BJ (cell line): ENCODE measurements at places on chromosomes 3 and 15.

- no peak for DNase-seq
Observed at GRCh38 chr3:65734382-65734781, 304.3 kb downstream of the MAGI1 start.

DNA sequence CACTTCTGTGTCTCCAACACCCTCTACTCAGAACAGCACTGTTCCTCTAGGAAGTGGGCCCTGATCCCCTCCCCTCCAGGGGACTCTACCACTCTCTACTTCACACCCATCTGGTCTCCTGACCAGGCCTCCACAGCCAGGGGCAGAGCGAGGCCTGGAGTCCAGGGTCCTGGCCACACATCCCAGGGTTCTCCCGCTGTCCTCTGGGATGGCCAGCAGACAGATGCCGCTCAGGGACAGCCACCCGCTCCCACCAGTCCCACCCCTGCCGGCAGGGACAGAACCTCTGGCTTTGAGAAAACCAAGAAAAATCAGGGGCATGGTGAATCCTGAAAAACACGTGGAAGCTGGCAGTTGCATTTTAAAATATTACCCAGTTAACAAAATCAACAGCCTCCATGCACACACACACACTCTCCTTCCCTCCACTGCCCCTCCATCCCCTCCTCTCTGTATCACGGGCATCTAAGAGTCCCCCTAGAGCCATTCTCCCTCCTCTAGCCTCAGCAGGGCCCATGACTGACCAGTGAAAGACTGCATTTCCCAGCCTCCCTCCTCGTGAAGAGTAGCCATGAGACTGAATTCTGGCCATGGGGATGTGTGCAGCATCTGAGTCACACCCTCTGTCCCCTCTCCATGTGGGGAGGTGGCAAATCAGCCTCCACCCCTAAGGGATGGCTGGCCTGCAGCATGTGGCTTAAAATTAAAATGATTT, 32.1 kb upstream of the IQSEC1 start:
- no peak for DNase-seq

DNA sequence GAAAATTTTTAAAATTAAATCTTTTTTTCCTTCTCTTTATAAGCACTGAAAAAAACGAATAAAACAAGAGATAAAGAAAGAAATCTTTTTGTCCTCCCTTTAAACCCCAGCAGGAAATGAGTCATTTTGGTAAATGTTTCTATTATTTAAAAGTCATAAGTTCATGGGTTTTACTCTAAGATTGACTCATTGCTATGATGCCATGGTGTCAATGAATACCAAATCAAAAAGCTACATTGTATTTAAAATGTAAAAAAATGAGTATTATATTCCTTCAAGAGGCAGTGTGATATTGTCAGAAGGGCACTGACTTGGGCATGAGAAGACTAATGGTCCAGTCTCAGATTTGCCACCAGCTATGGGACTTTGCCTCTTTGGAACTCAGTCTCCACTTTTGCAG, 303.4 kb upstream of the DNAJC19 start:
- no peak for DNase-seq

DNA sequence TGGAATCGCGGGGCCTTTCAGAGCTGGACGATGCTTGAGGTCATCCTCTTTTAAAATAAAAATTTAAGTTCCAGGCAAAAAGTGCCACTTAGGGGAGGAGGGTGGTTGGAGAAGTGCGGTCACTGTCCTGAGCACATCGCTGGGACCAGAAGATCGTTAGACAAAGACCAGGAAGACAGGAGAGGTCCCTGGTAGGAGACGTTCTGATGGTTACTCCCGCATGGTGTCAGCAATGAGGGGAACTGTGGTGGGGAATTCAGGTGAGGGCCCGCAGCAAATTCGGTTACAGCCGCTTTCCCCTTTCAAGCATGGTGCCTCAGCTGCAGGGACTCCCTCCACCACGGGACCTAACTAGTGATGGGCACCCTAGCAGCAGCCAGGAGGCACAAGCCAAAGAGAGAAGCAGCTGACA, 1.0 kb upstream of the ISY1 start:
- no peak for DNase-seq

- DNase-seq: no peak
Observed at GRCh38 chr15:64461721-64462162, 1.4 kb downstream of the ZNF609 start.

DNA sequence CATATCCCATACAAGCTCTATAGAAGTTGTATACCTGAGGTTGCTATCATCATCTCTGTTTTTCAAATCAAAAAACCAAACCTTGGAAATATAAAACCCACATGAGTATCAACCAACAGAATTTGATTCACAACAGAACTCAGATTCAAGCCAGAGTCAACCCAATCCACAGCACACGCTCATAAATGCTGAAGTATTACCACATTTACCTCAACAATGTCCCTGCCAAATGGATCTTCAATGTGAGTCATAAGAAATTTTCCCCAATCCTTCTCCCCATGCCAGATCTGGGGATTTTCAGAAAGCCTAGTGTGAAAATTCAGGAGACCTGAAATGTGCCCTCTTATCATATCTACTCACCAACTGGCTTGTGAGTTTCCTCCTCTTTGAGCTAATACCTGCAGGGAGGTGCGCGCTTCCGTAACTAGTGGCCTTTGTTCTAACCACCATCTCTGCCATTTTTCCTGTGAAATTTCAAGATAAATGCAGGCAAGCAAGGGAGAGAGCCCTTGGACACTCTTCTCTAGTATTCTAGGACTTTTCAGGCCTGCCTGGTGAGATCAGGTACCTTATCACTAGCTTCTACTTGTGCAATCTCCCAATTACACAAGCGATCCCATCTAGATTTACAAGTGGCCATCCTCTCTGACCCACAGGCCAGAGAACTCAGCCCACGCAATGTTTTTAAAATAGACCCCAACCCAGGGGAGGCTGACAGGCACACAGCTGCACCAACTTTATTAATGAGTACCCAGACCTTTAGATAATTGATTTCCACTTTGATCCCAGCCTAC, 1076.9 kb upstream of the CFAP20DC start:
- no peak for DNase-seq

DNA sequence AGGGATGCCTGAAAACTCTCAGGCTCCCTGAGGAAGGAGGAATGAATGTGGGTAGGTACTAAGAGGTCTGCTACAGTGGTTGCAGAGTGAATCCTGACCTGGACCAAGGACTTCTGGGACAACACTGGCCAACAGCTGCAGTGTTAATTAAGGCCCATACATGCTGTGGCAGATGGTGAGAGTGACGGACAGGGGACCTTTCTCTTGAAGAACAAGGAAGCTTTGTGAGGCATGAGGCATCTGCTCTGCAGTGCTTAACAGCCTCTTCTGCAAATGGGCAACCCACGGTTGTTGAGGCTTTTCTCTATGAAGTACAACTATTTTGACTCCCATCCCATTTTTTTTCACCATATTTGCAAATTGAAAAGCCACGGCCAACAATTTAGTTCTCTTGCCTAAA, 26.6 kb upstream of the ACAN start:
- DNase-seq: no peak

DNA sequence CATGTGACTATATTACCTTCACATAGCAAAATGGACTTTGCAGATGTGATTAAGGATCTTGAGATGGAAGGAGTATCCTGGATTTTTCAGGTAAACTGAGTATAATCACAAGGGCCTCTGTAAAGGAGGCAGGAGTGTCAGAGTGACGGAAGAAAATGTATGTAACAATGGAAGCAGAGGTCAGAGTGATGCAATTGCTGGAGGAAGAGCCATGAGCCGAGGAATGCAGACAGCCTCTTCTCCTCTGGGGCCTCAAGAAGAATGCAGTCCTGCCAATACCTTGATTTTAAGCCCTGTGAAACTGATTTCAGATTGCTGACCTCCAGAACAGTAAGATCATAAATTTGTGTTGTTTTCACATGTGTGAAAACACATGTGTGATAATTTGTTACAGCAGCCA, 15.1 kb downstream of the HEMK1 start:
- no peak for DNase-seq

DNA sequence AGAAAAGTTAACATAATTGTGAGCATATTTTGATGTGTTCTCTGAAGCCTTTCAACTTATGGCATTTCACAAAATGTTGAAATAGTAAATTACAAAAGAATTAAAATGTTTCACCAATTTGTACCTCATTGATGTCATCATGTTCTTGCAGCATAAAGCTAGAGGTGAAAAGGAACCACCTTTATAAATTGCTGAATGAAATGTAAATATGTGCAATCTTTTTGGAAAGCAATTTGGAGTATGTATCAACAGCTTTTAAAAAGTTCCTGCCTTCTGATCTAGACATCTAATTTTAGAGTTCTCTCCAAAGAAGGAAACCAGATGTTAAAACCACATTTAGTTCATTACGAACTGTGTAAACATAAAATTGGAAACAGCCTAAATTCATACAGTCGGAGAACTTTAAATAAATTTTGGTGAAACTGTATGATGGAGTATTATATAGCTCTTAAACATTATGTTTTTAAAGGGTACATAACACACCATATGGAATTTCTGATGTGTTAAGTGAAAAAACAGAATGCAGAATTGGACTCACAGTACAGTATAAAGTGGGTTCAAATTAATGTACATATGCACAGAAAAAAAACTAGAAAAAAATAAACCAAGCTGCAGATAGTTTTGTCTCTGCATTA, 311.2 kb upstream of the NAALADL2 start:
- peak; percentile 10 for DNase-seq

GRCh38 chr3:25662736-25663320, 1.9 kb downstream of the TOP2B start:
- DNase-seq: no peak

- no peak for DNase-seq
Observed at GRCh38 chr15:72925661-72926060, 126.6 kb upstream of the NEO1 start.

DNA sequence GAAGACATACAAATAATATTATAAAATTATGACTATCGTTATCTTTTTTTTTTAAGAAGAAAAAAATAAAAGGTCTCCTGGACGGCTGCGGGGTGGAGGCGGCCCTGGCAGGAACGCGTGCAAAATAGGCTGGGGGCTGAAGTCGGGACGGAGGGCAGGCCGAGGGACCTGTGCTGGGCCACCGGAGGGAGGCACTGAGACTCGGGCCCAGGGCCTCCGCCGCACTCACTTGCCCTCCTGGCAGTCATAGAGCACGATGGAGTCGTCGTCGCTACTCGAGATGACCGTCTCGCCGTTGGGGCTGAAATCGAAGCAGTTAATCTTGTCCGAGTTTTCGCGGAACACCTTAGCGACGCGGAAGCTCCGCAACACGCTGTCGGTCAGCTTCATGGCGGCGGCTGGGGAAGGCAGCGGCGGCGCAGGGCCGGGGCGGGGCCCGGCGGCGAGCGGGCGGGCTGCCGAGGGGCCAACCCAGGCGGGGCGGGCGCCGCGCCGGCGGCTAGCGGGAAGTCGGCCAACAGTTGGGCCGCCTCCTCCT, 408 bp downstream of the WDR82 start:
- no peak for DNase-seq

DNA sequence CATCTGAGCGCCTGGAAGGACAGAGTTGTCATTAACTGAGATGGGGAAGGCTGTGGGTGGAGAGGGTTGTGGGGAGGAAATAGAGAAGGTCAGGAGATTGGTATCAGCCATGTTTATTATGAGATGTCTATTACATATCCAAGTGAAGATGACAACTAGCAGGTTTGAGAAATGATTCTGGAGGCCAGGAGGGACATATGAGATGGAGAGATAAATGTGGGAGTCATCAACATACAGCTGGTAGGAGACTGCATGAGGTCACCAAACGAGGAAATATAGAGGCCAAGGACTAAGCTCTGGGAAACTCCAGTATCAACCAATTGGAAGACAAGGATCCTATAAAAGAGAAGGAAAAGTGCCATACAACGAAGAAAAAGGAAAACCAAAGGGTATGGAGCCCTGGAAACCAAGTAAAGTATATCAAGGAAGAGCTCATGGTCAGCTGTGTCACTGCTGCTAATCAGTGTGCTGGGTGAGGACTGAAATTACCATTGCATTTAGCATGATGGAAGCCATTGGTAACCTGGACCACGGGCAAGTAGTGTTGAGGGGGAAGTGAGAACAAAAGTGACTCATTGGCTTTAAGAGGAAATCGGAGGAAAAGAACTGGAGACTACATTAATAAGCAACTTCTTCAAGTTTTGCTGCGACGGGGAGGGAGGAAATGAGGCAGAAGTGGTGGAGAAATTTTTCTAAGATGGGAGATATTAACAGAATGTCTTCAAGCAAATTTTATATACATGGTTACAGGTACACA, 14.0 kb upstream of the UACA start:
- no peak for DNase-seq

- DNase-seq: no peak
Observed at GRCh38 chr3:168803536-168803935, 707.8 kb upstream of the GOLIM4 start.

- DNase-seq: no peak
Observed at GRCh38 chr3:135622215-135622614, 343.3 kb upstream of the PPP2R3A start.

GRCh38 chr15:57134851-57135250, 216.4 kb downstream of the TCF12 start:
- DNase-seq: no peak

- no peak for DNase-seq
Observed at GRCh38 chr3:100798012-100798411, 88.7 kb downstream of the TFG start.

GRCh38 chr3:8492744-8493511, 8.7 kb upstream of the LMCD1 start:
- DNase-seq: no peak

- no peak for DNase-seq
Observed at GRCh38 chr3:124826703-124827102, 60.5 kb downstream of the ITGB5 start.

DNA sequence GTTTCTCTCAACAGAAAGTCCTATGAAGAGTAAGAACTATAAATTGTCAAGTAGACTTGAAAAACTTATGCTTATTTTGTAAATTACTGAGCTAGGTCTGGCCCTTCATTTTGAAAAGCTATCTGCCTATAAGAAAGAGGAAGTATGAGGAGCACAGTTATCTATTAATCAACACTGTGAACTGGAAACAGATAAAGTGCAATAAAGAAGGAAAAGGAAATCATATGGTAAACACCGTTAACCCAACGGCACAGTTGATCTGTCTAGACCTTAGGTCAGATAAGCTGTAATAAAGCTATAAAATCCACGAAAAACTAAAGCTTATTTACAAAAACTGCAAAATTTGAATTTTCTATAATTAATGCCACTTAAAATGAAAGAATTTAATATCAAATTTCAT, 242.5 kb downstream of the ZBTB20 start:
- DNase-seq: no peak
